BJ (cell line): ENCODE measurements at places on chromosomes 7 and 10. TPM values are rescaled to one million over a fixed set of nuclear protein-coding genes. Genes with fewer than 3 reads are reported as not detected.

DNA sequence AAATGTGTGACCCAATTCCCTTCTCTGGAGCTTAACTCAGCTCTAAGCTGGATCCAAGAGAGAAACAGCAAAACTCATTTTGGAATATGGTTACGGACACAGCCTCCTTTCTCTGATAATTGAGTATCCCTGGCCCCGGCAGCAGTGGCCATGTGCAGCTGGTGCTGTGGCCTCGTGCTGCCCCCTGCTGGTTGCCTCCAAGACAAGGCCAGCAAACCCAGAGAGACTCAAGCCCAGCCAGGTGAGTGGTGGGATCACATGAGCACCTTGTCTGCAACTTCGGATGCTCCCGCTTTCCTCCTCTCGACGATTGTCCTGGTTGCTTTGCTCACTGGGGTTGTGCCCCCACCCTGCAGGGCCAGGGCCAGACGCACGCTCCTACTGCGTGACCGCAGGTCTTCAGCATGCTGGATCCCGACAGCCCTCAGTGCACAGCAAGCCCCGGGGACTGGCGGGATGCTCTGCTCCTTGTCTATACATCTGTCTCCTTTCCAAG is 19.4 kb downstream of the SFTPD start:
- no peak for DNase-seq

The CCL26 gene
- polyA plus RNA-seq, result 0.26 TPM in 1 of 2 replicates, not detected in the other

- no peak for DNase-seq
Measured at GRCh38 chr7:48090095-48090805, 1.2 kb downstream of the UPP1 start.

The MRPL32 gene
- 35.6 and 44.5 TPM in 2 replicates for polyA plus RNA-seq

GRCh38 chr10:79239924-79240581 is 107.2 kb upstream of the PPIF start:
- no peak for DNase-seq

- DNase-seq, result no peak
Measured at GRCh38 chr7:112520787-112521186, 40.0 kb downstream of the LSMEM1 start.

DNA sequence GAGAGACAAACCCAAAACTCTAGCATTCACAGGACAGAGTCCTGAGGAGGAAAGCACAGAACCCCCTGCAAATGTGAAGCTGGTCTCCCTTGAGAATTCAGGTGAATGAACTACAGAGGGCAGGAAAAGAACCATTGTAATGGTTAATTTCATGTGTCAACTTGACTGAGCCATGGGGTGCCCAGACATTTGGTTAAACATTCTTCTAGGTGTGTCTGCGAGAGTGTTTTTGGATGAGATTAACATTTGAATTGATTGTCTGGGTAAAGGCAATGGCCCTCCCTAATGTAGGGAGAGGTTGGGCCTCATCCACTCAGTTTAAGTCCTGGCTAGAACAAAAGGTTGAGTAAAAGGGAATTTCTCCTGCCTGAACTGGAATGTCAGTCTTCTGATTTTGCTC is 15.7 kb upstream of the CDK1 start:
- no peak for DNase-seq

GRCh38 chr10:124142960-124143359 is 49.6 kb upstream of the CHST15 start:
- no peak for DNase-seq

DNA sequence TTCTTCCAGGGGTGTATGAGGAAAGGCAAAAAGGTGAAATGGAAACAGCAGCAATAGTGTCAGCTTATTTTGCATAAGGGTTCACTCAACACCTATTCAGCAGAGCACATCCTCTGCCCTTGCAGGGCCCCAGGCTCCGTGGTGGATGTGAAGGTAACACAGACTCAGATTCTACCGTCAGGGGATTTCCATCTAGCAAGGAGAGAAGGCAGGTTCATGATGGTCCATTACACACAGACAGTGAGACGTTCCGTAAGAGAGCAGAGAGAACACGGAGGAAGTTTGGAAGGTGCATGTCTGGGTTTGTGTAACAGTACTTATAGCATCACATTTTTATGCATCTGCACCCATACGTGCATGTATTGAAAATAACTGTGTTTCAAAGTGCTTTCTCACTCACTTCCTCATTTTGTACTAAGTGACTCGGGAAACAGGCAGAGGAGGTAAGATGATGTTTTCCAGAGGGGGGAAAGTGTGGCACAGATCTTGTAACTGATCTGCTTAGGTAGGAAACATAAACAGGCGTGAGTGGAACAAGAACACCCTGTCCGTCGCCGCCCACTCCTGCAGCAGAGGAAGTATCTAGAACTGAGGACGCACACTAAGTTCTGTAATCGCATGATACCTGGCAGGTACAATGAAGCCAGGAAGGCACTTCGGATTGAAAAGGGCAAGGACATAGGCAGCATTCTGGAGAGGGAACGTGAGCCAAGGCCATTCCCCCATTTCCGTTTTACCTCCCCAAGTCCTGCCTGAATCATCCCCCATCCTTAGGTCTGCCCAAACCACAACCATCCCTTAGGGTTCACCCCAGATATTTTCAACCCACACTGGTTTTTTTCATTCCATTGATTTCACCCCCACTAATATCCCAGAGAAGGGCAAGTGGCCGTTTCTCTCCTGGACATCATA is 1.0 kb upstream of the ENO4 start:
- DNase-seq, result no peak

- no peak for DNase-seq
Measured at GRCh38 chr7:1708596-1709251, 38.6 kb downstream of the ELFN1 start.

The PRXL2A gene
- 1.0 and 1.3 TPM in 2 replicates for polyA plus RNA-seq

GRCh38 chr10:9038146-9038714 is 983.7 kb downstream of the GATA3 start:
- DNase-seq, result no peak

DNA sequence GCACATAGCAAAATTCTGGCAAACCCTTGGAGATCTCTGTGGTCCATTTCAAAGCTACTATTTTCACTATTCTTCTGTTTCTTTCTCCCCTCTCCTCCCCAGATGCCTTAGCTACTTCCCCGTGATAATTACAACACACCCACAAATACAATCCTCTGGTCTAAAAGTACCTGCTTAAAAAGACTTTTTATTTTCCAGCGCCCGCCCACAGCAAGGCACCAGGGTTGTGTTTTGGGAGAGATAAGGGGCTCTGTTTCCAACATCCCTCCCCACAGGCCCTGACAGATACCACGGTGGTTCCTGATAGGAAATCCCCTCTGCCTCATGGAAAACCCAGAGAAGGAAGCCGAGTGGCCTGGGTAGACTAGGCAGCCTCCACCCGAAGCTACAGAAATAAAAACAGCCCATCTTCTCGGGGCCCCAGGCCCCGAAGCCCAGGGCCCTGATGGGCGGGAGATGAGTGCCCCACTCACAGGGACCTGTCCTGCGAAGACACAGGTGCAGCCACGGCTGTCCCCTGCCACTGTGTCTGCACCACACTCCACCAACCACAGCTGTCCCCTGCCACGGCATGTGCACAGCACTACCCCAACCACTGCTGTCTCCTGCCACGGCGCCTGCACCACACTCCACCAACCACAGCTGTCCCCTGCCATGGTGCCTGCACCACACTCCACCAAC is 19.7 kb downstream of the CALML5 start:
- no peak for DNase-seq

The ENO4 gene
- polyA plus RNA-seq, result 0.28 and 0.29 TPM in 2 replicates

GRCh38 chr10:70228491-70228890 is 4.7 kb downstream of the PPA1 start:
- no peak for DNase-seq

- DNase-seq, result no peak
Measured at GRCh38 chr7:125357676-125358455, 428.2 kb upstream of the POT1 start.

The EPHA1 gene
- polyA plus RNA-seq, result 0.05 TPM in 1 of 2 replicates, not detected in the other

DNA sequence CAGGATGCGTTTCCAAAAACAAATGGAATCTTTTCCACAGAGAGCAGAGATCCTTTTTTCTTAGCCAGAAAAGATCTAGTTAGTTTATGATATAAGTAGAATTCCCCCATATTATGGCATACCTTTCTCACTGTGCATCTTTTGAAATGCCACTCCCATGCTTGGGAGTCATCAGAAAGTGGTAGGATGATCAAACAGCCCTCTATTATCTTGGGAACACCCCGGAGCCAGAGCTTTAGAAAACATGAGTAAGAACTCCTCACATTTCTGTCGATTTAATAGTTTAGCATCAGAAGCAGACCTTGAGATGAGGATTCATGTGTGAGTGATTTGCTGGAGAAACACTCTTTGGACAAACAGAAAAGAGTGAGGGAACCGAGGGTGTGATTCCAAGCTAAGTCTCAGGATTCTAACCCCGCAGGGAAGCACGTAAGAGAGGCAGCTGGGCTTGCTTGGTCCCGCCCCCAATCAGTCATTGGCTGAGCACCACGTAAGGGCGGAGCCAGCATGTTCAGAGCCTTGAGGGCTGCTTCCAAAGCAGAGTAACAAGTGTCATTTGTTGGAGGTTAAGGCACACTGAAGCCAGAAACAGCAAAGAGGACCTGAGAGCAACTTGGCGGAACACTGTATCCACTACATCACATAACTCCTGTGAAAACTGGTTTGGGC is 43.7 kb upstream of the NXPH1 start:
- no peak for DNase-seq

The SNCG gene
- 6.3 and 9.7 TPM in 2 replicates for polyA plus RNA-seq

DNA sequence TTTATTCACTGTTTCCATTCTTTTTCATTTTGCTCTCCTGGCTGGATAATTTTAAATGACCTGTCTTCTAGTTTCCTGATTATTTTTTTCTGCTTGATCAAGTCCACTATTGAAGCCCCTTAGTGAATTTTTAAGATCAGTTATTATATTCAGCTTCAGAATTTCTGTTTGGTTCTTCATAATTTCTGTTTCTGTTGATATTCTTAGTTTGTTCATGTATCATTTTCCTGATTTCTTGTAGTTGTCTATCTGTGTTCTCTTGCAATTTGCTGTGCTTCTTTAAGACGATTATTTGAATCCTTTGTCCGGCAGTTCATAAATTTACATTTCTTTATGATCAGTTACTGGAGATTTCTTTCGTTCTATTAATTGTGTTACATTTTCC is 75.2 kb upstream of the CCDC71L start:
- DNase-seq, result no peak

DNA sequence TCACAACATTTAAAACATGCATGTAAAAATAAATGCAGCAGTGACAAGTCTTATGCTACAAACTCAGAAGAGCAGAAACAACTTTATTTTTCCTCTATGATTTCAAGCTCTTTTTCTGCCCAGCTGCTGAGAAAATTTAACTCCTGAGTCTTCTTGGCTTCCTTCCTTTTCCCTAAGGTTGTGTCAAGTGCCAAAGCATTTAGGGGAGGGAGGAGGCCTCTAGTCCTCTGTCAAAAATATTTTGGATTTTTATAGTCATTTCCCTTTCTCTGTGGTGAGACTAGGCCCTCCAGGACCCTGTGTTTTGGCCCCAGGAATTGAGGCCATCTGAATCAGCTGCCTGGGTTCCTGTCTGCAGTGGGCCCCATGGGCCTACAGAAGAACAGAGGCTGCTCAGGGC is 11.0 kb upstream of the PILRB start:
- DNase-seq, result no peak

The NPTX2 gene
- polyA plus RNA-seq, result 1.5 and 2.4 TPM in 2 replicates

The BTBD16 gene
- not detected in 2 replicates for polyA plus RNA-seq

The ITPRID1 gene
- polyA plus RNA-seq, result not detected in 2 replicates

DNA sequence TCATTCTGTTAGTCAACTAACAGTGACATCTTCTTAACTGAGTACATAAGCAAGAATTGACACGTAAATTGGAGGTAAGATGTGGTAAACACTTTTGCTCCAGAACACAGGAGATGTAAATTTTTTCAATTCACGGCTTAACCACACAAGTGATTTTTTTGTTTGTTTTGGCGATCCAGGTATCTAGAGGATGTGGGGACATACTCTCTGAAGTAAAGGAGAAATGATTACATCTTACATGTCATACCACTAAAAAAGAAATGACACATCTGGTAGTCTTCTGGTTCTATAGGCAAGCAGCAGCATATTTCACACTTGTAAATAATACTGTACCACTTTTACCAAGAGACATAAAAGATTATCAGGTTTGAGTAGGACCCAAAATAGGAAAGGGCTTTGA is 200.3 kb upstream of the ZWINT start:
- no peak for DNase-seq

DNA sequence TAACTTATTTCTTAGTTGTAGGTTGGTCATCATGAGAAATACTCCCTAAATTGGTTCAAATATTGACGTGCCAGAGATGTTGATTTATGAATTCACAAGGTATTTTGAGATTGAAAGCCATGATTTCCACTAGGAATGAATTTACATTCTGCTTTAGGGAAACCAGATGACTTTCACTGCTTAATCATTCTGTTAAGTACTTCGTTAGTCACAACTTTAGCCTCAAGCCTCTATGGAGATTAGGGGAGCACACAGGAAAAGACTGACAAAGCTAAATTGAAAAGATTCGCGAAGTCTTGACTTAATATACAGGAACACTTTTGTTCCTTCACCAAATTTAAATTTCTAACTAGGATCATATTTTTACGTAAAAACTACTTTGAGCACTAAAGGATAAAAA is 250.4 kb upstream of the CACNA2D1 start:
- no peak for DNase-seq

The FAM25C gene
- not detected in 2 replicates for polyA plus RNA-seq

- no peak for DNase-seq
Measured at GRCh38 chr7:27955596-27955995, 215.6 kb downstream of the TAX1BP1 start.

GRCh38 chr10:15879663-15880062 is 19.4 kb upstream of the MINDY3 start:
- no peak for DNase-seq

DNA sequence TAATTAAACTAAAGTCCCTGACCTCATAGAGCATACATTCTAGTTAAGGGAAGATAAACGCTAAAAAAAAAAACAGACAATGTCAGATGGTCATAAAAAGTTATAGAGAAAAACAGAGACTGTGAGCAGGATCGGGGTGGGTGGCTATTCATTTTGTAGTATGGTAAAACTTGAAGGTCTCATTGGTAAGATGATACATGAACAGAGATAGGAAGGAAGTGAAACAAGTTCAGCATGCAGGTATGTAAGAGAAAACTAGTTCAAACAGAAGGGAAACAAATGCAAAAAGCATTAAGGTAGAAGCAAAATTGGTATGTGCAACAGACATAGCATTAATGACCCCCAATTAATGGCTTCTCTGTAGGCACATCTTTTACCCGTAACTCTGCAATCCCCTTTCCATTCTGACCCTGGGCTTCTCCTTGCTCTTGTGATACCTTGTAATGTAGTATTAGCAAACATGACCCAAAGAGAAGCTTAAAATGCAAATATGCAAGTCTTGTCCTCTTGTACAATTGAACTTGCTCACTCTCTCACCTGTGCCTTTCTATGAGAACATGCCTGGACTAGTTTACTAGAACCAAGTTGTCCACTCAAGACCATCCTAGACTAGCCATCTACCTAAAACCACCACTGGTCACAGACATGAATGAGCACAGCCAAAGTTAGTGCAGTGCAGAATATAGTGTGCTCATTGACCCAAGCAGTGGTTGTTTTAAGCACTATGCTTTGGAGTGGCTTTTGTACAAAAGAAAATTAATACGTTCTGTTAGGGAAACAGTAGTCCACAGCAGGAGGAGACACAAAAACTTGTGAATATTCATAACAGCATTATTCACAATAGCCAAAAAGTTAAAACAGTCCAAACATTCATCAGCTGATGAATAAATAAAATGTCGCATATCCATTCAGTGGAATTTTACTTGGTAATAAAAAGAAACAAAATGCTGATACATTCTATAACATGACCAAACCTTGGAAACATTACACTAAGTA is 57.0 kb downstream of the BRAF start:
- no peak for DNase-seq

- no peak for DNase-seq
Measured at GRCh38 chr7:29538389-29538788, 25.2 kb upstream of the PRR15 start.

- DNase-seq, result no peak
Measured at GRCh38 chr10:95242581-95243317, 48.1 kb downstream of the PDLIM1 start.

The AUTS2 gene
- polyA plus RNA-seq, result 0.32 and 0.54 TPM in 2 replicates

- no peak for DNase-seq
Measured at GRCh38 chr7:351681-352480, 61.9 kb downstream of the FOXL3 start.
